ENCODE measurements at places on chromosomes 2 and 18.

- DNase-seq, result no peak
- H3K27ac ChIP-seq, result no peak overlapping the region
- H3K4me3 ChIP-seq, result no peak overlapping the region
- H3K36me3 ChIP-seq, result no peaks in the 10 kb centered on the region
- H3K4me1 ChIP-seq, result no peaks in the 10 kb centered on the region
- H3K27me3 ChIP-seq, result no peaks in the 10 kb centered on the region
These were observed 988.8 kb downstream of the LRP1B start for GRCh38 chr2:141142025-141142424.

- H3K36me3 ChIP-seq, result no peaks in the 10 kb centered on the region
- H3K27me3 ChIP-seq, result no peaks in the 10 kb centered on the region
- H3K4me3 ChIP-seq, result no peak overlapping the region
- no peak overlapping the region for H3K27ac ChIP-seq
- no peaks in the 10 kb centered on the region for H3K4me1 ChIP-seq
These were observed 228.2 kb downstream of the CCDC178 start for GRCh38 chr18:33212363-33212762.

- no peaks in the 10 kb centered on the region for H3K4me1 ChIP-seq
- no peaks in the 10 kb centered on the region for H3K27me3 ChIP-seq
These were observed 95.2 kb downstream of the POLE4 start for GRCh38 chr2:75053484-75054112.

DNA sequence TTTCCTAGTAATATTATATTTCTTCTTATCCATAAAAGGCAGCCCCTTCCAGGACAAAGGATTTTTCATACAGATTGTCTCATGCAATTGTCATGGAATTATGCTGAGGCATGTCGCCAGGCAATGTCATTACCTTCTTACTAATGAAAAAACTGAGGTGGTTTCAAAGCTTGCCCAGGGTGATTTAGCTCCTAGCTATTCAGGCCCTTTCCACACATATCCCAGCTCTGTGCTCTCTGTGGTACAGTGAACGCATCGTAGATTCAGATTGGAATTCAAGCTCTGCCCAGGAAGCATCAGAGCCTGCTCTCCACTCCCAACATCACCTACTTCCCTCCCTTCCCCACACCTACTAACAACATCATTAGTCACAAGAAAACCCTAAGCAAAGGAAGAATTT, 60.1 kb downstream of the ATP8B1 start:
- H3K36me3 ChIP-seq, result peaks cover 6% of the 10 kb centered on the region
- no peaks in the 10 kb centered on the region for H3K27me3 ChIP-seq
- peak overlapping the region; percentile 86 for H3K27ac ChIP-seq
- peaks cover 40% of the 10 kb centered on the region for H3K4me1 ChIP-seq
- no peak overlapping the region for H3K4me3 ChIP-seq

GRCh38 chr2:230254152-230254881, 28.8 kb downstream of the SP140 start:
- peaks cover 13% of the 10 kb centered on the region for H3K27me3 ChIP-seq
- no peak for DNase-seq
- H3K4me1 ChIP-seq, result no peaks in the 10 kb centered on the region

GRCh38 chr2:10810202-10811161, 2.1 kb downstream of the PDIA6 start:
- H3K27ac ChIP-seq, result no peak overlapping the region
- H3K27me3 ChIP-seq, result no peaks in the 10 kb centered on the region
- H3K4me3 ChIP-seq, result peak overlapping the region; percentile 78
- peaks cover 30% of the 10 kb centered on the region for H3K36me3 ChIP-seq
- DNase-seq, result peak; percentile 4
- peaks cover 22% of the 10 kb centered on the region for H3K4me1 ChIP-seq

GRCh38 chr2:136057023-136057801, 60.7 kb downstream of the CXCR4 start:
- H3K27ac ChIP-seq, result no peak overlapping the region
- H3K4me1 ChIP-seq, result no peaks in the 10 kb centered on the region
- H3K36me3 ChIP-seq, result no peaks in the 10 kb centered on the region
- peaks cover 4% of the 10 kb centered on the region for H3K27me3 ChIP-seq
- H3K4me3 ChIP-seq, result no peak overlapping the region

DNA sequence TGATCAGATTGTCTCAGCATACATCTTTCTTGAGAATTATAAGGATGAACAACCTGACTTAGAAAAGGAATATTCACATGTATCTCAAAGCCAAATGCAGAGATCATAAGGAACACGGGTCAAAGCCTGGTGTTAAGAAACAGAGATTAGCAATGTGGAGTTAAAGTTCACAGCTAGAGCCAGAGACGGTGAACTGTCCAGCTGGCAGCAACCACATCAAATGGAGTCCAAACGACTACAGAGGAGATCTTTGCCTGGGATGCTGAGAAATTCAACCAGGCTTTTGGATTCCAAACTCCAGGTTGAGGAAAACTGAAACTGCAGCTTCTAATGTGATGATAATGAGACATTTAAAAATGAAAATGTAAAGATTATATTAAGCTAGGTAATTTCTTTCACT, 939.9 kb upstream of the NXPH2 start:
- H3K36me3 ChIP-seq, result no peaks in the 10 kb centered on the region
- H3K4me1 ChIP-seq, result no peaks in the 10 kb centered on the region
- no peak overlapping the region for H3K4me3 ChIP-seq

GRCh38 chr18:69626643-69627242, 226.1 kb downstream of the DOK6 start:
- H3K27me3 ChIP-seq, result no peaks in the 10 kb centered on the region
- no peak overlapping the region for H3K27ac ChIP-seq
- H3K36me3 ChIP-seq, result no peaks in the 10 kb centered on the region
- H3K4me1 ChIP-seq, result no peaks in the 10 kb centered on the region
- no peak overlapping the region for H3K4me3 ChIP-seq

- no peaks in the 10 kb centered on the region for H3K27me3 ChIP-seq
- H3K4me3 ChIP-seq, result peak overlapping the region; percentile 48
- H3K36me3 ChIP-seq, result no peaks in the 10 kb centered on the region
- peaks cover 31% of the 10 kb centered on the region for H3K4me1 ChIP-seq
- peak; percentile 62 for DNase-seq
These were observed 62.0 kb upstream of the WDR75 start for GRCh38 chr2:189379287-189379630.

DNA sequence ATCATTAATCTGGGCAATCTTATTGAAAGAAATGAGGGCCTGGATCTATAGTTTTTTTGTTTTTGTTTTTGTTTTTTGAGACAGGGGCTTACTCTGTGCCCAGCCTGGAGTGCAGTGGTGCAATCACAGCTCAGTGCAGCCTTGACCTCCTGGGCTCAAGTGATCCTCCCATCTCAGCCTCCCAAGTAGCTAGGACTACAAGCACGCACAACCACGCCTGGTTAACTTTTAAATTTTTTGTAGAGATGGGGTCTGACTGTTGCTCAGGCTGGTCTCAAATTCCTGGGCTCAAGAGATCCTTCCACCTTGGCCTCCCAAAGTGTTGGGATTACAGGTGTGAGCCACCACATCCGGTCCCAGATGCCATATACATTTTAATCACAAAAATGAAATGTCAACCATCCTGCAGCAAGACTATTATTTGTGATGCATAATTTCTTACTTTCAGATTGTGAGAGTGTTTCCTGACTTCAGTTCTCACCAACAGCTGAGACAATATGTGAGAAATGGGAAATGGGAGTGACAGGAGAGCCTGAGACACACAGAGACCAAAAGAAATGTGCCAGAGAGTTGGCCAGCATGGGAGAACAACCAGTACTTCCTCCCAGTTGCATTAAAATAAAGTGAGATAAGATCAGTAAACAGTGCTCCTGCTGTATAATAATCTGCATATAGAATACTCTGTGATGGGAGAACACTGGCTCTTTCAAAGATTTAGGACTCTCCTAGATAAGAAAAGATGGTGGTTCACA, 87.6 kb downstream of the METTL8 start:
- no peaks in the 10 kb centered on the region for H3K27me3 ChIP-seq
- H3K36me3 ChIP-seq, result no peaks in the 10 kb centered on the region
- peaks cover 25% of the 10 kb centered on the region for H3K4me1 ChIP-seq
- H3K27ac ChIP-seq, result 0 out of 2 replicates have a peak overlapping the region, but pooled peaks have one; percentile 7
- DNase-seq, result peak; percentile 53

GRCh38 chr18:79935098-79935480, 16.4 kb downstream of the SLC66A2 start:
- H3K27me3 ChIP-seq, result no peaks in the 10 kb centered on the region
- no peak overlapping the region for H3K4me3 ChIP-seq
- no peak for DNase-seq
- H3K27ac ChIP-seq, result no peak overlapping the region
- H3K36me3 ChIP-seq, result peaks cover 38% of the 10 kb centered on the region
- no peaks in the 10 kb centered on the region for H3K4me1 ChIP-seq

- peaks cover 21% of the 10 kb centered on the region for H3K27me3 ChIP-seq
- H3K4me1 ChIP-seq, result no peaks in the 10 kb centered on the region
- no peak overlapping the region for H3K4me3 ChIP-seq
- H3K36me3 ChIP-seq, result no peaks in the 10 kb centered on the region
- no peak overlapping the region for H3K27ac ChIP-seq
- peak; percentile 21 for DNase-seq
These were observed 50.9 kb downstream of the CACNB4 start for GRCh38 chr2:152047824-152048471.

DNA sequence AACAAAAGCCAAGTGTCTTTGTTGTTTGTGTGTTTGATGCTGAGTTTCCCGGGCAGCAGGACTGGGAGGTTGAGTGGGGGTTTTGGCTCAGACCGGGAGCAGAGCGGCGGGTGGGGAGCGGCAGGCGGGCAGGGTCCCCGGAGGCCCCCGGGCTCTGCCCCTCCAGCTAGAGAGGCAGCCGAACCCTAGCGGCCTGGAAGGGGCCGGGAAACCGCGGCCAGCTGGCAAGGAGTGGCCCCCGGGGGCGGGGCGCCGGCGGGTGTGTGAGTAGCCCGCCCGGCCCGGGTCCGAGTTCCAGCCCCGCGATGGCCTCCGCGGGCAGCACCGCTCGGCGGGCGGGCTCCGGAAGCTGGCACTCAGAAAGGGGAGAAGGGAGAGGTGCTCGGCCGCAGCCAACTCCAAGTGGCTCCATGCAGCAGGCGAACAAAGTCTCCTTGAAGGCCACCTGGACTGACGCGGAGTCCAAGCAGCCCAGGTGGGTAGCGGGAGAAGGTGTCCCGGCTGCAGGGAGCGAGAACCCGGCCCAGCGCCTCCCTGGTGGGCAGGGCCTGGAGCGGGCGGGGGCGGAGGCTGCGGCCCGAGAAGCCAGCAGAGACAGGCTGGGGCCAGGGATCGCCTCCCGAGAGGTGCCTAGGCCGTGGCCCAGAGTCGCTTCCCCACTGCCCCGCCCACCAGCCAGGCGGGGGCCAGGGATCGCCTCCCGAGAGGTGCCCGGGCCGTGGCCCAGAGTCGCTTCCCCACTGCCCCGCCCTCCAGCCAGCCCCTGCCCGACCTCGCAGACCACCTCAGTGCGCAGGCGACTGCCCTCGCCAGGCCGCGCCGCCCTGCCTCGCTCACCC, at the start of gene ANKRD53:
Gene ANKRD53 (plus strand): TSS at position 290 of the 839 bp plus-strand sequence. CDS start 16 bp downstream, at position 306.
- DNase-seq, result no peak
- H3K27ac ChIP-seq, result no peak within 1 kb of the TSS
- H3K4me1 ChIP-seq, result peaks cover 16% of the 10 kb centered on the region
- no peaks in the 10 kb centered on the region for H3K27me3 ChIP-seq
- H3K4me3 ChIP-seq, result peak within 1 kb of the TSS; percentile 70
- H3K36me3 ChIP-seq, result no peaks in the 10 kb centered on the region

- H3K4me3 ChIP-seq, result no peak overlapping the region
- no peak overlapping the region for H3K27ac ChIP-seq
These were observed 304.5 kb downstream of the EIPR1 start for GRCh38 chr2:3073041-3073595.

DNA sequence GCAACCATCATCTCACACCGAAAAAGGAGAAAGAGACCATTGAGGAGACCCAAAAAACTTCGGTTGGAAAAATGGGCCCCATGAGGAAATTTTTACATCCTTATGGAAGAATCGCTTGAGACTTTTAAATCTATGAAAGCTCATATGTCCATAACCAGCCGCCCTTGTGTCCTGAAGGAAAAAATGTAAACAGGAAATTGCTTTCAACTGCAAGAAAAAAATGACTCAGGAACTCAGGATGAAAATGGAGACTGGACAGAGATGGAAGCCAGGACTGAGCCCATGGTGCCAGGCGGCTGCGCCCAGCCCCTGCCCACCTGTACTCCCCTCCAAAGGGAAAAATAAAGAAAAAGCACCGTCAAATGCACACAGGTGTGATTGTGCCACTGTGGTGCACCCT, 81.5 kb upstream of the SLC66A3 start:
- H3K27ac ChIP-seq, result no peak overlapping the region
- no peak overlapping the region for H3K4me3 ChIP-seq
- no peaks in the 10 kb centered on the region for H3K36me3 ChIP-seq
- DNase-seq, result no peak
- no peaks in the 10 kb centered on the region for H3K27me3 ChIP-seq
- peaks cover 21% of the 10 kb centered on the region for H3K4me1 ChIP-seq

GRCh38 chr2:240130393-240131195, 5.5 kb downstream of the COPS9 start:
- DNase-seq, result no peak
- no peak overlapping the region for H3K27ac ChIP-seq
- H3K36me3 ChIP-seq, result peaks cover 22% of the 10 kb centered on the region
- peaks cover 10% of the 10 kb centered on the region for H3K4me1 ChIP-seq
- no peak overlapping the region for H3K4me3 ChIP-seq
- no peaks in the 10 kb centered on the region for H3K27me3 ChIP-seq

DNA sequence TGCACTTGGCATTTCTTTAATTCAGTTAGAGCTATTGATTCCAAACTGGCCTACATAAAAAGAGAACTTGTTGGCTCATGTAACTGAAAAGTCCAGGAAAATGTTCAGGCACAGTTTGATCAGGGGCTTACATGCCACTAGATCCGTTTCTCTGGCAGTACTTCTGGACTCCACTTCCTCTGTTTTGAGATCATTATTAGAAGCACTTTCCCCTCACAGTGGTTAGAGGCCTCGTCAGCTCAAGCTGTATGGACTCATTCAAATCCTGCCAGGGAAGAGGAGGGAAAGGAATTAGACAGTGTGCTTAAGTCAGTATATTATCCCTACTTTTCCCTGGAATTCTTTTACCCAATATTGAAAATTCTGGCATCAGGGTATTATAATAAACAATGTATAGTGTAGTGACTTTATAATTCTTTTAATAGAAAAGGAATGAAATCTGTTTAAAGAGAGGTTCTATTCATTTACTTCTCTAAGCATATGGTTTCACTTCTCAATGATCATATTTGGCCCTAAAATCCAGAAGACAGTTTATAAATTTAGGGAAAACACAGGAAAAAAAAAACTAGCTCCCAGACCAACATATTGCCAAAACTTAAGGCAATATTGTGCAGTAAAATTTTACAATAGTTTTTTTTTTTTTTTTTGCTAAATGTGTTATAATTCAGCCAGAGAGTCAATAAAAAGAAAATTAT, 92.0 kb downstream of the ARMC9 start:
- no peaks in the 10 kb centered on the region for H3K27me3 ChIP-seq
- H3K4me3 ChIP-seq, result no peak overlapping the region
- H3K27ac ChIP-seq, result no peak overlapping the region
- H3K4me1 ChIP-seq, result no peaks in the 10 kb centered on the region

GRCh38 chr2:64735504-64735903, 81.8 kb upstream of the SERTAD2 start:
- peaks cover 3% of the 10 kb centered on the region for H3K4me1 ChIP-seq
- no peaks in the 10 kb centered on the region for H3K27me3 ChIP-seq
- no peak overlapping the region for H3K4me3 ChIP-seq
- no peak for DNase-seq
- H3K36me3 ChIP-seq, result peaks cover 3% of the 10 kb centered on the region
- no peak overlapping the region for H3K27ac ChIP-seq

GRCh38 chr2:239776436-239777005, 248.6 kb downstream of the NDUFA10 start:
- H3K36me3 ChIP-seq, result no peaks in the 10 kb centered on the region
- H3K4me3 ChIP-seq, result no peak overlapping the region
- H3K4me1 ChIP-seq, result no peaks in the 10 kb centered on the region
- no peak for DNase-seq
- no peak overlapping the region for H3K27ac ChIP-seq

Data from PC-3 (cell line).